Type B pancreatic cell (in vitro differentiated cells): ENCODE measurements at places on chromosomes 2 and 18. TPM values are rescaled to one million over a fixed set of nuclear protein-coding genes. Genes with fewer than 3 reads are reported as not detected.

POTEF gene
- 14.2 and 25.0 TPM in 2 replicates for total RNA-seq

ZNF514 gene
- total RNA-seq = 21.1 and 26.1 TPM in 2 replicates

CEP68 gene
- 8.3 and 21.5 TPM in 2 replicates for total RNA-seq

DNA sequence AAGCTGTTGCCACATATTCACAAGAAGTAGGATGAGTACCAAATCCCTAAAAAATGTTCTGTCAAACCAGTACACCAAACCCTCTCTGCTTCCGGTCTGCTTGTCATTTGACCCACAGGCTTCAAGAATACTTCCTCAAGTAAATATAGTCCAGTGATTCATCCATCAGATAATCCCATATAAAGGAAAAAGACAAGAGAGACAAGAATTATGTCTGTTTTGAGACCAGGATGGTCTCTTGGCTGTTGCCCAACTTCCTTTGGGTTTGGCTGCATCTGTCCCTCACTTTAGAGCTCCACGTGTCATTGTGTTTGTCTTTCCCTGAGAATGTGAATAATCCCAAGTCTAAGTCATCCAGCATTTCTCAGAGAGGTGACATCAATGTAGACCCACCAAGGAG is 91.5 kb upstream of the NRP2 start:
- DNase-seq = no peak

DNA sequence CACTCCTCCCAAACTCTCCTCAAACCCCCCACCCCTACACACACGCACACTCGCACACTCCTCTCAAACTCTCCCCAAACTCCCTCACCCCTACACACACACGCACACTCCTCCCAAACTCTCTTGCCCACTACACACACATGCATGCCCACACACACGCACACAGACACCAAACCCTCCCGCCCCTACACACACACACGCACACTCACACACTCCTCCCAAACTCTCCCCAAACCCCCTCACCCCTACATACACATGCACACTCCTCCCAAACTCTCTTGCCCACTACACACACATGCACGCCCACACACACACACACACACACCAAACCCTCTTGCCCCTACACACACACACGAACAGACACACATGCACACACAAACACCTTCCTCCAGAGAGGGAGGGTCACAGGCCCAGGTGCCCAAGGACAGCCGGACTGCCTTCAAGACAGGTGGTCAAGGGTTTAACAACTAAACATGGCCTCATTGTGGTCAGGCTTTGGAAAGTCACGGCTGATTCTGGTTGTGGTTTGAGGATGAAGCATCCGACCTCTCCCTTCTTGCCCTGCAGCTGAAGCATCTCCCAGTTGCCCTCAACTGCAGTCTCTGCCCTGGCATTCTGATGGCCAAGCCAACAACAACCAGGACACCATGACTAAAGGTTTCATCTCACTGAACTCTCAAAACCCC is 72.3 kb upstream of the SNTG2 start:
- DNase-seq = no peak

- no peak for DNase-seq
Observed at GRCh38 chr2:6052649-6053048, 360.5 kb downstream of the SOX11 start.

GRCh38 chr2:25265001-25265400 is 76.7 kb downstream of the DNMT3A start:
- DNase-seq = no peak

DNA sequence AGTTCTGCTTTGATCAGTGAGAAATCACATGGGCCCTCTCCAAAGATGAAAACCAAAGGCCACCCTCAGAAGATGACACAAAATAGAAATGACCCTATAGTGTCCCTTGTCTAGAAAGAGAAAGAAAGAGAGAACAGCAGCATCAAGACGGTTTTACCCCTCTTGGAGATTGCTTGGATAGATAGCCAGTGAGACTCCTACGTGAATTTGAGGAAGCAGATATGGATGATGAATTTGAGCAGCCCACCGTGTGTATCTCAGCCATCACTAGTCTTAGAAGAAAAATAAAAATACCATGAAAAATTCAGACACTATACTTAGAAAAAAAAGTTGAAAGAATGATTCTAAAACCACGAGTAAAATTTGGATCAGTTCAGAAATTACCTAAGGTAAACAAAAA is 329.1 kb upstream of the CNTNAP5 start:
- DNase-seq = no peak
